ENCODE measurements at places on chromosomes 12 and 14.

DNA sequence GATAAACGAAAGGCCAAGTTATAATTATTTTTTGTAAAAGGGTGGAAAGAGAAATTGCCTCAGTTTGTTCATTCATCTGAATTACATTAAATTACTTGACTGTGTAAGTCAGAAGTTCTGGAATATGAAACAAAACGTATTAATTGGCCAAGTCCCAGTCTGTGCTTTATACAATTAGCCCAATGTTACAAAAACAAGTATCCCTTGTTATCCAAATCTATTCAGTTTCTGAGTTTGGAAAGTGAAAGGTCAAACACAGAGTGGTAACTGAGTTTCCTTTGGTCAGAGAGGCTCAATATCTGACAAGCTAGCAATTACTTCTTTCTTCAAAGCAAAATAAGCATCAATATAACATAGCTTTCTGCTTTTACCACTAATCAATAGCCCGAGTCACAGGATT, 62.6 kb downstream of the SPPL3 start:
- DNase-seq: no peak

DNA sequence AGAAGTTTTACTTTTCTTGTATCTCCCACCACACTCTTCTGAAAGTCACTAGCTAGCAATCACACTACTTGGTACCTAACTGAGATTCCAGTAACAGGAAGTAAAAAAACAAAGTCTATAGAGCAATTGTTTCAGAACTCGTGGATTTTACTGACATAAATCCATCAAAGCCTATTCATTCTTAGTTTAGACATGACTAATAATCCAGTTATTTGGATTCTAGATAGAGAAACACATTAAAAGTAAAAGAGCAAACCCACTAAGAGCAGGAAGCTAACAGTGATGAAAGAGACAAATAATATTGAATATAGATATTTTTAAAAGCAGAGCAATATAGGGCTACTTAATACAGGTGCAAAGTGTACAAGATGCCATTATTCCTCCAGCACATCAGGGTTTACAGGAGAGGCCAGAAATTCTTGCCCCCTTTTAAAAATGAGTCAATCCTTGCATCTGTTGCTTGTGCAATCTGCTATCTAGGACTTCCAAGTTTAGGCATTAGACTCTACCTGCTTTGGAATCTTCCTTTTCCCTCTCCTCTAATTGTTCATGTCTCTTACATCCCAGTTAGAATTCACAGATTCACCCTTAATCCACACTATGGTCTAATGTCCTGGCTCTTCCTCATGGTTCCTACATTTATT, 6.0 kb downstream of the HEATR5A start:
- no peak for DNase-seq

DNA sequence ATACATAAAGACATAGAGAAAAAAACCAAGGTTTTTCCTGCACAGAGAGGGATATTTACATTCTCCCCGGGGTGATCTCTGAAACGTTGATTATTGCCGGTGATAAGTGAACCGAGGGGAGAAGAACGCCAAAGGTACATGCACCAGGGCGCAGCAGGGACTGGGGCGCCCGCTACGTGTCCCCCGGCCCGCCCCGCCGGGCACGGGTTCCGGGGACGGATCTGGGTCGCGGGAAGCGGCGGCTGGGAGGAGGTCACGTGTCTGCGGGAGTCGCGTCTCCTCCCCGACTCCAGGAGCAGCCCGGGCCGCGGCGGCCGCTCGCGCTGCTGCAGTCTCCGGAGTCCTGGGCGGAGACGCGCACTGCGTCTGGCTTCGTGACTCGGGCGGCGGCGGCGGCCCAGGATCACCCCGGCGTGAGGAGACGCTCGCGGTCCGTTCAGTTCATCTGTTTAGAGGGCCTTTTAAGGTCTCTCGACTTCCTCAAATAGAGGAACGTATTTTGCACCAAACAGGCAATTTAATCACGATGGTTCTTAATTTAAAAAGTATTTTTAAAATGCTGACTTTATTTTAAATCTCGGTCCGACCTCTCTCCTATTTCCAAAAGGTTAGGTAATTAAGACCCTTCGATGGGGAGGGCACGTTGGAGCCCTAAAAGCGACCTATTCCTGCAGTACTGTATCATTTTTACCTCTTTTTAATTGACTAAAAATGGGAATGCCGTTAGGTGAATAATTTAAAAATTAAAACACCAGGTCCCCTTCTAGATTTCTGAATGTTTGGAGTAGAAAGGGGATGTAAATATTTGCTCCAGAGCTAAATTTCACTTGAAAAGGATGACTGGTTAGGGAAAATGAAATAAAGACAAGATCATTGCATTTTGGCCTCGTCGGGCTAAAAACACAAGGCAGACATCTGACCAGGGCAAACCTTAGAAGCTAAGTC, 1.8 kb upstream of the BHLHE41 start:
- peak; percentile 54 for DNase-seq

DNA sequence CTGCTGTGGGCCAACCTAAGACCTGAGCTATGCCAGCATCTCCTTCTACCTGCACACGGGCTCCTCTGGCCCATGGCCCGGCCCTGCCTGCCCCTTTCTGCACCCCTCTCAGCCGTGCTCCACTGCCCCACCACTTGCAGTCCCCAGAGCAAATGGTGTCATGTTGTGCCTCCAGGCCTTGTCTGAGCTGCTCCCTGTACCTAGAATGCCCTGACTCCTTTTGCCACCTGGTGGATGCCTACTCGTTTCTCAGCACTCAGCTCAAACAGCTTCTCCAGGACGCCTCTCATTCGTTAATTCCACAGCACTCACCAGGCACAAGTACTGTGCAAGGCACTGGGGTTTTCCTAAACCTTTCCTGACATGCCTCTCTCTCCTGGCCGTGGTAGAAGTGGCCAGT, 63.2 kb upstream of the PNMA1 start:
- DNase-seq: no peak

GRCh38 chr12:48917857-48918537, 7.3 kb downstream of the FKBP11 start:
- DNase-seq: peak; percentile 32

DNA sequence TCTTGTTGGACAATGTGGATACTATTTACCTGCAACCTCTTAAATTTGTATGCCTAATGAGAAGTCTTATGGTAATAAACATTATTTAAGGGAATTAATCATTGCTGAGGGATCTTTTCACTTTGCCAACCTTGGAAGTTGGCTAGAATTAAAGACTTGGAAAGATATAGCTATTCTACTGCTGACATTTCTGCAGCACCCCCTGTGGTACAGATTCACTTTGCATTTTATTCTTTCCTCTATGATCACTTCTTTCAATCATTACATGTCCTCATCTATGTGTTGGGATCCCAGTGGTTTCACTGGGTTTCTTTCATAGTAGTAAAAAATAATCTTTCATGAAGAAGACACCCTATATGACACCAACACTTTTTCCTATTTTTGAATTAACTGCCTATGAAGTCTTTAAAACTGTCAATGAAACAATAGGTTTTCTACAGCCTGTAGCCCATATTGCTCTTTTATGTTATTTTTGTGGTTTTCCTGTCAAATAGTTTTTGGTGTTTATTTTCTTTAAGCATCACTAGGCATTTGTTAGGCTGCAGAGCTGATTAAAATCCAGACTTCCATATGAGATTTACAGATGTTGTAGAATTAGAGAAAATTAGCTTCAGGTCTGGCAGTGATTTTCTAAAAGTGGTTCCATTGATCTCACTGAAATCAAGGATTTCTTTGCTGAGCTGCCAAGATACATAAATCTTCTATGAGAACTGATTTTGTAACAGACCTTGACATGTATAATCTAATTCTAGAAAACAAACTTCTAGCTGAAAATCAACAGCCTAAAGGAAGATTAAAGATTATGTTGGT, 256.1 kb downstream of the NAV3 start:
- no peak for DNase-seq

DNA sequence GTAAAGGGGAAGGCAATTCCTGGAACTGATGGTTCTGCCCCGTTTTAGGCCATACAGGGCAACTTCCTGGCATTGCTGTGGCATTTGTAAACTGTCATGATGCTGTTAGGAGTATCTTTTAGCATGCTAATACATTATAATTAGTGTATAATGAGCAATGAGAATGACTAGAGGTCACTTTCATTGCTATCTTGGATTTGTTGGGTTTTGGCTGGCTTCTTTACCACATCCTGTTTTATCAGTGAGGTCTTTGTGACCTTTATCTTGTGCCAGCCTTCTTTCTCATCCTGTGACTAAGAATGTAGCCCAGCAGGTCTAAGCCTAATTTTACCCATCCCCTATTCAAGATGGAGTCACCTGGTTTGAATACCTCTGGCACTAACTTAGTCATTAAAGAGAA, 51.2 kb downstream of the TESPA1 start:
- no peak for DNase-seq

DNA sequence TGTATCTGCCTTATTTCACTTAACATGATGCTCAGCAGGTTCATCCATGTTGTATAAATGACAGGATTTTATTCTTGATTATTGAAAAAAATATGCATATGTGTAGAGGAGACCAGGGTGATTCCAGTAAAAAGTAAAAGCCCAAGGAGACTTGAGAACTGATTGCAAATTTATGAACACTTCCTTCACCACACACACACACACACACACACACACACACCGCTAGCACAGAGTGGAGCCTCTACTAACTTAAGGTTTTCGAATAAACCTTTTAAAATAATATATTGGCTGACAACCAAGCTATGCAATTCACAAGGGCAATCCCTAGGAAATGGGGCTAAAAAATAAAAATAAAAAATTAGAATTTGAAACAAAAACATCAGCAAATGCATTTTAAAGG, 8.3 kb upstream of the KLRK1 start:
- DNase-seq: no peak

DNA sequence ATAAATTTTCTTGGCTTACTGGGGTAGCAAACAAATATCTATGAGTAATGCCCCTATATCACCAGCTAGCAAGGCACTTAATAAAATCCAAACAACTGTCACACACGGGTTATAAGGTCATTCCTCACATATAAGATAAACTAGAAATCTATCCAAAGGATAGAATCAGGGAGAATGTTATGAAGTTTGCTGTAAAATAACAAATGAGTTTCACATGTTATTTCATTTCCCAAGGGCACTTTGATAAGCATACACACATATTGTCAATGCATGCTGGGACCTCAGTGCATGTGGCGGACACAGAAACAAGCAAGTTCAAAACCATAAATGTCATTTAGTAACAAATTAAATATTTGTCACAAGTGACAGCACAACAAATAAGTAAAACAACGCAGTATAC, 429.4 kb downstream of the GXYLT1 start:
- no peak for DNase-seq

DNA sequence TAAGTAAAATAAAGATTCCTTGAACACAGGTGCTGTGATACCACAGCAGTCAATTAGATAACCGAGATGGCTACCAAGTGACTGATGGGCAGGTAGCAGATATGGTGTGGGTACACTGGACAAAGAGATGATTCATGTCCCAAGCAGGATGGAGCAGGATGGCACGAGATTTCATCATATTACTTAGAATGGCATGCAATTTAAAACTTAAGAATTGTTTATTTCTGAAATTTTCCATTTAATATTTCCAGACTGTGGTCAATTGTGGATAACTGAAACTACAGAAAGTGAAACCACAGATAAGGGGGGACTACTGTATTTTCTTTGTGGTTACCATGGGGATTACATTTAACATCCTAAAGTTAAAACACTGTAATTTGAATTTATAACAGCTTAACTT, 7.5 kb upstream of the ZFP36L1 start:
- no peak for DNase-seq

DNA sequence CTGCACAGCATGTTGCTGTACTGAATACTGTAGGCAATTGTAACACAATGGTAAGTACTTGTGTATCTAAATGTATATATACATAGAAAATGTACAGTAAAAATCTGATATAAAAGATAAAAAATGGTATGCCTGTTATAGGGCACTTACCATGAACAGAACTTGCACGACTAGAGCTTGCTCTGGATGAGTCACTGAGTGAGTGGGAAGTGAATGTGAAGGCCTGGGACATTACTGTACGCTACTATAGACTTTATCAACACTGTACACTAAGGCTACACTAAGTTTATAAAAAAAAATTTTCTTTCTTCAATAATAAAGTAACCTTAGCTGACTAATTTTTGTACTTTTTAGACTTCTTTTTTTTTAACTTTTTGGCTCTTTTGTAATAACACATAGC, 24.2 kb upstream of the NEDD1 start:
- no peak for DNase-seq

DNA sequence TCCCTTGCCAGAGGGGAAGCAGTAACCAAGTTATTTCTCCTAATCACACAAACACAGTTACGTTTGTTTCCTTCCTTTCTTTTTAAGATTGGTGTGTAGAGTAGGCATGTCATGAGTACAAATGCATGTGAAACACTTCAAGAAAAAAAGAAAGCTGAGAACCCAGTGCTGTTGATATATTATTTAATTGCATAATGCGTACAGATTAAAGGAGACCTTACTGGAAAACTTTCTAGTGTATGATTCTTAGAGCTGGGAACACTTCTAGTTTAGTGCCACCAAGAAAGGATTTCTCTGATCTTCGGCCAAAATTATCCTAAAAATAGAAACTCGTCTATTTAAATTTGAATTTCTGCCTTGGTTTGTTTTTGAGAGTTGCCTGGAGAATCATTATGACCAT, 365.5 kb downstream of the CCDC91 start:
- DNase-seq: no peak

- peak; percentile 56 for DNase-seq
These were observed 54.9 kb downstream of the VWF start for GRCh38 chr12:6069437-6070093.

DNA sequence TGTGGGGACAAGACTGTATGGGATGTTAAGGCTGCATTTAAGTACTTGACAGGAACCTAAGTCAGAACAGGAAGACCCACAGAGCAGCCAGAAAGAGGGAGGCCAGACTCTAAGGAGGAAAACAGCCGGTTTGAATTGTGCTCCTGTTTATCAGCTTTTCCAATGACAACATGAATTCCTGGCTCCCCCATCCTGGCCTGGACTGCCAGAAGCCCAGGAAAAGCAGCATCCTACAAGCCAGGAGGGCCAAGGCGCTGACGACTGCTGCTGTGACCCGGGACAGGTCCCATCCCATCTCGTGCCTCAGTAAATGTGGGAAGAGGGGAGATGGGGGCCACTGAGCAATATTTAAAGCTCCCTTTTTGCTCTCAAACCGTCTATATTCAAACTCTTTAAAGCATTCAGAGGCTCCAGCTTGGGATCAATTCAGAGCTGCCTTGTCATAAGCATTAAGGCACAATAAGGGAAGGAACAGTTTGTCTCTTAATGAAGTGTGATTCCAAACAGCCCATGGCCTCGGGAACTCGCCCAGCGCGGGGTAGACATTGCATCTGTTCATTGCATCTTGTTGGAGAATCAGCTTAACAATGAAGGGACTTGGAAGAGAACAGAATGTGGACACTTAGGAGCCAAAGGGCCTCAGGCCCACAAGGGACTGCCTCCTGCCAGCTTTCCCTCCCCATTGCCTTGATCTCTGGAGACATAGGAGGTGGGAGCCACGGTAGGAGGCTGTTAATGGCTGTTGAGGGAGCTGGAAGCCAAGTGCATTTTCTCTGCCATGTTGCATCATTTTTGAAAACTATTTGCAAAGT, 49.6 kb downstream of the CMKLR1 start:
- DNase-seq: no peak

Data from stimulated activated CD8-positive, alpha-beta memory T cell treated with anti-CD3 and anti-CD28 coated beads, Interleukin-4, amount 100 ng/mL, for 48 hours (primary cell).